ENCODE measurements at places on chromosomes 1 and 21. TPM values are rescaled to one million over a fixed set of nuclear protein-coding genes. Genes with fewer than 3 reads are reported as not detected.

- peaks cover 51% of the 10 kb centered on the region for H3K4me1 ChIP-seq
- peak overlapping the region; percentile 86 for H3K27ac ChIP-seq
- DNase-seq, result peak; percentile 75
- H3K4me3 ChIP-seq, result peak overlapping the region; percentile 88
- peaks cover 58% of the 10 kb centered on the region for H3K36me3 ChIP-seq
- no peaks in the 10 kb centered on the region for H3K27me3 ChIP-seq
Observed at GRCh38 chr1:32272557-32273390, 19.1 kb upstream of the HDAC1 start.

PHTF1 gene
- total RNA-seq, result 19.2 TPM

GRCh38 chr1:109914587-109915240 lies 4.1 kb downstream of the CSF1 start:
- peaks cover 72% of the 10 kb centered on the region for H3K36me3 ChIP-seq
- H3K4me1 ChIP-seq, result peaks cover 74% of the 10 kb centered on the region
- H3K4me3 ChIP-seq, result peak overlapping the region; percentile 100

GRCh38 chr1:165945911-165946310 lies 118.5 kb downstream of the UCK2 start:
- no peak overlapping the region for H3K27ac ChIP-seq
- no peak overlapping the region for H3K4me3 ChIP-seq
- H3K4me1 ChIP-seq, result peaks cover 2% of the 10 kb centered on the region
- no peaks in the 10 kb centered on the region for H3K36me3 ChIP-seq

FALEC gene
- total RNA-seq, result not detected

All from activated CD4-positive, alpha-beta T cell treated with anti-CD3 and anti-CD28 coated beads, Interleukin-2, amount 10 ng/mL, durations not matched to agents 24 days and 14 days (primary cell).